Fibroblast of skin of abdomen (primary cell): ENCODE measurements at places on chromosomes 5 and 9.

DNA sequence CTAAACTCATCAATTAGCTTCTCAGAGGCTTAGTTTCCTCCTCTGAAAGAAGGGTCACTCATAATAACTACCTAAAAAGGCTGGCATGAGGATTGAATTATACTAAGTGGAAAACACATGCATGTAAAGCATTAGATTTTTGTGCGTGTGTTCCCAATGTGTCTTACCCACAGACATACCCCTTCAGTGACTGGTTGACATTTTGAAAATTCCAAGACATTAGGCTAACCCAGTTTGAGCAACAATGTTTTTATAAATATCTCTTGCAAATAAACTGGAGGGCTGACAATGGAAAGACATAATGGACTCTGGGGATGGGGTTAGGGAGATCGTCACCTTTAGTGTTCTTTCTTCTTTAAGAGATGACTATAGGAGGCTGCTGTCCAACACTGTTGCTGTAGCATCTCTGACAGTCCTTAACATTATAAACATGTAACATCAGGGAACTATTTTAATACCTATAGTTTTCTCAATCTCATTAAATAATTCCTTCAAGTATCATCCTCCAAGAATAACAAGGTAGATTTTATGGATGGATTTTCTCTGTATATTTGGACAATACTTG lies 24.3 kb downstream of the HMHB1 start:
- peak; percentile 71 for DNase-seq

GRCh38 chr5:95554331-95554646 lies 488 bp downstream of the SKIC3 start:
- no peak for DNase-seq

- no peak for DNase-seq
Measured at GRCh38 chr5:66174338-66174737, 30.2 kb downstream of the SREK1 start.

DNA sequence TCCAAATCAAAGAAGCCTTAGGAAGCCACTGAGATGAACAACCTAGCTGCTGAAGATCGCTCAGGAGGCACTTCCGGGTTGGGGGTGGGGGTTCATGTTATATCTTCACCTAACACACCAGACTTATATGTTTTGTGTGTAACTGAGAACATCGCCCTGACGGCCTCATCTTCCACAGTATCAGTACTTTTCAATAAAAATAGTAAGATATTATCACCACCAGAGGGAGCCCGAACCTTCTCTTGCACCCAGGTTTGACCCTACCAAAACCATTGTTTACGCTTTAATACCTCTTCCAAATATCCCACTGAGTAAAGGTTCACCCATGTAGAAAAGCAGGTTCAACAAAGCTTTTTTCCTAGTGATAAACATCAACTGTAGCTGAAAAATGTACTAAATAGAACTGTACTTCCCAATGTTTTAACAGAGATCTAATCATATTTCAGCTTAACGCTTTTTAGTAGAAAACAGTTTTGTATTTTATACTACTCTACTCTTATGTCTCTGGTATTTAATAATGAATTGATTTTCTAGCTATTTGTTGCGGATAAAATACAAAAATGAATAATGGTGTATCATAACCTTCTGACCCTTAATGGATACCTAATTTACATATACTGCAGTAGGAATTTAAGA lies 244.0 kb downstream of the EPB41L4A start:
- peak; percentile 47 for DNase-seq

DNA sequence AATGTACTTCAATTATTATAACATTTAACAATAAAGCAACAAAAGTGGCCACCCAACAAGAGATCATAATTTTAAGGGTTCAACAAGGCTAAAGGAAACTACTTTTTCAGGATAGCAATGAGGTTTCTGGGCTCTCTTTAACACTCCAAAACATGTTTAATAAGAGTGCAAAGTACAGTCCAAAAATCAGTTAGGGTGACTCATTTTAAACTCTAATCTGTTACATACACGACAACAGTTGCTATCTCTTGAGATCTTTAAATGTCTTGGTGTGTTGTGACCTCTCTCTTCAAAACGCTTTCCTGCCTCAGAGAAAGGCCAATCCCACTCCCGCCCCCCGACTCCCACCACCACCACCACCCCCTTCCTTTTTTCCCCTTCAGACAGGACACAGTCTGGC lies 11.5 kb downstream of the NFIB start:
- DNase-seq: no peak

GRCh38 chr9:10806868-10807267 lies 194.1 kb upstream of the PTPRD start:
- DNase-seq: no peak

DNA sequence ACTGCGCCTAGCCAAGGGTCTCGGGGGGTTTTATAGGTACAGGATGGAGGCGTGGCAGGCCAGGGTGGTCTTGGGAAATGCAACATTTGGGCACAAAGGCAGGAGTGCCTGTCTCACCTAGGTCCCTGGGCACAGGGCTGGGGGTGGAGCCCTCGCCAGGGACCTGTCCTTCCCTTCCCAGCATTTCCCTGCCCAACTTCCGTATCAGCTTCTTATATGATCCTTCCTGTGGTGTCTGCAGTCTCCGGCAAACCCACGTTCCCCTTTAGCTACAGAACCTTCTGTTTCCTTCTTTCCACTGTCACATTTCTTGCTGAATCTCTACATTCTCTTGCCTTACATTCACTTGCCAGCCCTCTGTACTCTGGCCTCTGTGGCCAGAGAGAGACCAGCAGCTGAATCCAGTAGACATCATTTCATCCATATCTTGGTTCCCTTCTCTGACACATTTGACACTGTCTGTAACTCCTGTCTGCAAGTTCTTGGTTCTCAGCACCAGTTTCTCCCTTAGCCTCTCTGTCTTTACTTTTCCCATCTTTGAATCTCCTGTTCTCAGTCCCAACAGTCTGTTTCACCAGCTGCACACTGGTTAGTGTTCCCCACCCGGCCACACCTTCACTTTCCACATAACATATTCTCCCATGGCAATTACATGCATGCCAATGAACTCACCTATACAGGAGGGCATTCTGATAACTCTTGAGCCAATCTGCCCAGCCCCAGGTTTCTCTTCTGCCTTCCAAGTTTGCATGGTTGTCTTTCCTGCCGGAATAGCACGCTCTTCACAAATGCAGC lies 134.7 kb upstream of the ZNF608 start:
- no peak for DNase-seq

GRCh38 chr9:111108946-111109345 lies 70.7 kb upstream of the LPAR1 start:
- DNase-seq: peak; percentile 89

DNA sequence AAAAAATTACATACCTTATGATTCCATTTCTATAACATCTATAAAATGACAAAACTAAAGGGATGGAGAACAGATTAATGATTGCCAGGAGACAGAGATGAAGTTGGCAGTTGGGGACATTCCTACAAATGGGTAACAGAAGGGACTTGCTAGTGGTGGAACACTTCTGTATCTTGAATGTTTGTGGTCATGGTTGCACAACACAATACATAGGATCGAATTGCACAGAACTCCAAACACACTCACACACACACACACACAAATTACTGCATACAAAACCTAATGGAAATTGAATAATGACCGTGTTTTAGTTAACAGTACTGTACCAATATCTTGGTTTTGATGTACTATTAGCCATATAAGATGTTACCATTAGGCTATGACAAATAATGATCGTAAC lies 330.7 kb upstream of the POU5F2 start:
- DNase-seq: peak; percentile 20

DNA sequence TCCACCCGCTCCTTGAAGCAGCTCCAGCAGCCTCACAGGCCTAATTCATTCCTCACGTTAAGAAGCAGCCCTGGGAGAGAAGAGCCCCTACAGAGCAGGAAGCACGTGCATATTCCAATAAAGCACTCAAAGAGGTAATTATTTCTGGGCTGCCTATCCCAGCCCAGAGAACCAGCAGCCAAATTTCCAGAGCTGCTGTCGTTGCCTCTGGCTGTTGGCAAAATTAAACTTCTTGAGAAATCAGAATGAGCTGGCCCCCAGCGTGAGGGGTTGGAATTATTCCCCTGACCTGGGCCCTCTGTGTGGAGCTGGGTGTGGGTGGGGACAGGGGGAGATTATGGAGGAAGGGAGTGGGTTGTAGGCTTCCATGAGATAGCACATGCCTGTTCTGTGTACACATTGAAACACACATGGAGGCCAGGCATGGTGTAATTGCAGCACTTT lies 86.8 kb upstream of the HSPA9 start:
- no peak for DNase-seq

GRCh38 chr9:4297151-4297785 lies 2.6 kb downstream of the GLIS3 start:
- peak; percentile 89 for DNase-seq

DNA sequence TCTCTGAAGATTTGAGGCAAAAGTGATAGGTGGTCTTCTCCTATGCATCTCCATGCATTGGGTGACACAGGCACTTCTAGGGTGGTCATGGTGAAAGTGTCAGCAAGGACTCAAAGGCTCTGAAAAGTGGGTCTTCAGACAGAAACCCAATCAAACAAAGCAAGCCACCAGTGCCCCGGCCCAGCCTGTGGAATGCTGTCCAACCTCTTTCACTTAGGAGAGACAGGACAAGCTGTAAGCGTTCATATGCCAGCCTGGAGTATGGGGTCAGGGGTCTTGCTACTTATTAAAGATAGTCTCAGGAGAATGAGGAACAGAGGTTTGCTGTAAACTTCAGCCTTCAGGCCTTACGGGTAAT lies 324.5 kb downstream of the GADD45G start:
- no peak for DNase-seq

GRCh38 chr9:90611568-90611967 lies 31.1 kb downstream of the DIRAS2 start:
- DNase-seq: no peak

DNA sequence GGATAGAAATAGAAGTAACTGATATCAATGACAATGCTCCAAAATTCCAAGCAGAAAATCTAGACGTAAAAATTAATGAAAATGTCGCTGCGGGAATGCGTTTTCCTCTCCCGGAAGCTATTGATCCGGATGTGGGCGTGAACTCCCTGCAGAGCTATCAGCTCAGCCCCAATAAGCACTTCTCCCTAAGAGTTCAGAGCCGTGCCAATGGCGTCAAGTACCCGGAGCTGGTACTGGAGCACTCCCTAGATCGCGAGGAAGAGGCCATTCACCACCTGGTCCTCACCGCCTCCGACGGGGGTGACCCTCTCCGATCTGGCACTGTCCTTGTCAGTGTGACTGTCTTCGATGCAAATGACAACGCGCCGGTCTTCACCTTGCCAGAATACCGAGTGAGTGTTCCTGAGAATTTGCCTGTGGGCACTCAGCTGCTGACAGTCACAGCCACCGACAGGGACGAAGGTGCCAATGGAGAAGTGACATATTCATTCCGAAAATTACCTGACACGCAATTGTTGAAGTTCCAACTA lies 818 bp downstream of the PCDHGA10 start:
- no peak for DNase-seq

DNA sequence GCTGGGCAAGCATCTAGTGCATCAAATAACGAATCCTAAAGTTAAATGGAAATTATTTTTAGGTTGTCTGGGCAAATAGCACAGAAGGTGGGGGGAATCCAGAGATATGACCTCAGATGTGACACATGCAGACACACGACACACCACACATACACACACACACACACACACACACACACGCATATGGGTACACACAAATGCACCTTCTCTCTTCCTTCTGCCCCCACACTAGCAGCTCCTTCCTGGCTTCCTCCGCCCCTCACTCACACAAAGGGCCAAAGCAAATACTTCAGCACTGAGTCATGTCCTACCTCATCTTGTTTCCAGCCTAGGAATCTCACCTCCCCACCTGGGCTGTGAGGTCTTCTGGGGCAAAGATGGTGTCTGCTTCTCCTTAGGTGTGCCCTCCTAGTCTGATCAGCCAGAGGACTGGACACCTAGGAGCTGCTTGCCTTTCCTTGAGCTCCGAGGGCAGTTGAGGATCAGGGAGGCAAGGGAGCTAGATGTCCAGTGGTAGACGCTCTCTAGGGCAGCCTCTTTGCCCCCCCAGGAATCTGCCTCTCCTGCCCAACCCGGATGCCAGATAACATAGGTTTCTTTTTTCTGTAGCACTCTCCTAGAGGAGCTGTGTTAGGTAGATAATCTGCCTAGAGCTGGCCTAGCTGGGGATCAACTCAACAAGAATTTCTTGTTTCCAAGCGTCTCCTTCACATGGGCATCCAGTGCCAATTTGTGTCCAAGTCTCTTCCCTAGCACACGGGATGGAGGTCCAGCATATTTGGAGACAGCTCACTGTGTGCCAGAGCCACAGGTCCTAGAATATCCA lies 14.3 kb upstream of the JADE2 start:
- DNase-seq: peak; percentile 44

GRCh38 chr5:114184006-114184405 lies 177.9 kb upstream of the KCNN2 start:
- peak; percentile 45 for DNase-seq

DNA sequence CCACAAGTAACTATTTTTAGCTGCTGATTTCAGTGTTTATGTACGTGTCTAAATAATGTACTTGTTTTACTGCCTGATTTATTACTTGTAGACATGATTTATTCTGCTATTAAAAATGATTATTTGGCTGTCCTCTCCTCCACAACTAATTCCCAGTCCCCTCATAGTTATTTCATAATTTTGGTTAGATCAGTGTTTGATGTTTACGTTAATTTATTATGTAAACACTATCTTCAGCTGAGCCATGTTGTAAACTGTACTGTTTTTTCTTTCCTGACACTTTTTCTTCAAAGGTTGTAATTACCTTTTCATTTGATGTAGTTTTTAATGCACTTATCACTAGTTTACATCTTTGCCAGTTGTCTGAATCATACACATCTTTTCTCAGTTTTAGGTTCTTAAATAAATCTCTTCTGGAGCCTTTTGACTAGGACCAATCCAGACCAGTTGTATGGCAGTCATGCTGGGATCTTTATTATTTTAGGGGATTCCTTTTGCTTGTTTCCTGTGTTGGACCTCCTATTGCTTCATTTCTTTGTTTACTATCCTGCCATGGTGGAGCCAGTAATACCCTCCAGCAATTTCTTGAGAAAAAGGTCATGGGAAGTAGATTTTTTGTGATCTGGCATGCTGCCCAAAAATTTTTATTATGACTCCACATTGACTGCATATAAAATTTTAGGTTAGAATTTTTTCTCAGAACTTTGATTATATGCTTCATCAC lies 16.1 kb downstream of the AP3S1 start:
- DNase-seq: no peak

GRCh38 chr9:124180557-124180956 lies 77.2 kb upstream of the NEK6 start:
- peak; percentile 66 for DNase-seq

GRCh38 chr5:135391869-135392255 lies 7.2 kb downstream of the MACROH2A1 start:
- no peak for DNase-seq
